CD4-positive, alpha-beta T cell treated with Interleukin-15 for 1 hour (primary cell): ENCODE measurements at places on chromosomes 7 and 10.

GRCh38 chr10:31761156-31761555 is 167.5 kb downstream of the ARHGAP12 start:
- DNase-seq, result no peak

DNA sequence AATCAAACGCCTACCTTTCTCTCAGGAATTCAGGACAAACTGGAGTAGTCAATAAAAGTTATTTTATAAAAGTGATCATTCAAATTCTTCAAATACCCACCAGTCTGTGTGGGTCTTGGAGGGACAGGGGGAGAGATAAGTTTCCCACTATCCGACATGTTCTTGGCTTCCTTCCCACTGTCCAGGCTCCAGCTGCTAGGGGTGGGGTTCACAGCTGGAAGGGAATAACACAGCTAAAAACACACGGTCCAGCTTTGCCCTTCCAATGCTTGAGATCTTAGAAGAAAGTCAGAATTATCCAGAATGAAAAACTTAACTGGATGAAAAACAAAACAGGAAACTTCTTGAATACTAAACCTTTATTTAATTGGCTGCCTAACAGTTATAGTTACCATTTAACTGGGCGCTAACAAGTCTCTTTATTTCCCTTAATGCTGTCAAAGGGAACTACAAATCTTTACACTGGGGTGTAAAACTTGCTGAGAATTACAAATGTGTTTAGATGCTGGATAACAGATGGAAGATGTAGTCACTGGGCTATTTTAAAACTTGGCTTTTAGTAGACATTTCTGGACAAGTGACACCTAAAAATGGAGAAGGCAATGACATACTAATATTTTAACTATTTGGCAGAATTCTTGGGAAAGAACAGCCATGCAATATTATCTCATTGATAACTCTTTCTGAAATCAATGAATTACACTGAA is 172.8 kb upstream of the IMMP2L start:
- no peak for DNase-seq

DNA sequence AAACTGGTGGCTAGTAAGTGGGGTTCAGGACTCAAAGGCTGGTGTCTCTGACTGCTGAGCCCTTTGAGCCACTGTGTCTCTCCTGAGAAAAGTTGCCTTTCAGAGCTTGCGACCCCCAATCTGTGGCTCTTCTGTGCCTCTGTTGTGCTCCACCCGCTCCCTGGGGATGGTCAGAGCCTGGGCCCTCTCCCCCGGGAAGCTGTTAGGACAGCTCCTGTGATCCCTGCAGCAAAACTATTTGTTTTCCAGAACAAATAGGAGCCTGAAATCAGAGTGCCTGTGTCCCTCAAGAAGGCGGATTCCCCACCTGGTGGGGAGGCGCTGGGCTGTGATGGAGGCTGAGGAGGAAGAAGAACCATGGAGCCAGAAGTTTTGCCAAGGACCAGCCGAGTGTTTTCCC is 56.4 kb upstream of the MXI1 start:
- DNase-seq, result no peak

GRCh38 chr7:132092106-132092505 is 484.2 kb downstream of the PLXNA4 start:
- no peak for DNase-seq

DNA sequence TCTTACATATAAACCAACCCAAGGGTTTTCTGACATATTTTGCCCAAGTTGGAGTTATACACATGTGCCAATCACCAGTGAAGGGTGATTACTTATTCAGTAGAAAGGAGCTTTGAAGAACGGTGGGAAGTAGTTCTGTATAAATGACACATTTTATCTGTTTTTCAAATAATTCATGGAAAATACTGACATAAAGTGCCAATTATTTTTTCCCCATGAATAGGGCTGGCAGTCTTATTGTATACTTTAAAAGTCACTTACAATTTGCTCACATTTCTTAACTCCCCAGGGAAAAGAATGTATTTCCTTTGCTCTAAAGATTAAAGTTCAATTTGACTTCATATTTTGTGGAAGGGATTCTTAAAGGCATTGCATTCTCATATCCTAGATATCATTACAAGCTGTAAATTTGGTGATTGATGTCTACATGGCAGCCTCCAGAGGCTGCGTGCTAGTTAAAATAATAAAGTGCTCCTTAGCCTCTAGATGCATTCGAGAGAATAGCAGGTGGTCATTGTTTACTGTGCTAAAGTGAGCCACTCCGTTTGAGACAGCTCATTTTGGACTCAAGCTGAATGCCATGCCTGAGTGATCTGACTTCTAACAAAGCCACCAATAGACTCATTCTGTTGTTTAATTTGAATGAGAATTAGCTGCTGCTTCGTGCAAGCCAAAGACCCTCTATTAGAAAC is 148.8 kb upstream of the NRP1 start:
- DNase-seq, result no peak

GRCh38 chr10:124739119-124739921 is 4.9 kb downstream of the FAM53B start:
- no peak for DNase-seq

- no peak for DNase-seq
These were observed 1588.8 kb downstream of the REEP3 start for GRCh38 chr10:65110009-65110408.

DNA sequence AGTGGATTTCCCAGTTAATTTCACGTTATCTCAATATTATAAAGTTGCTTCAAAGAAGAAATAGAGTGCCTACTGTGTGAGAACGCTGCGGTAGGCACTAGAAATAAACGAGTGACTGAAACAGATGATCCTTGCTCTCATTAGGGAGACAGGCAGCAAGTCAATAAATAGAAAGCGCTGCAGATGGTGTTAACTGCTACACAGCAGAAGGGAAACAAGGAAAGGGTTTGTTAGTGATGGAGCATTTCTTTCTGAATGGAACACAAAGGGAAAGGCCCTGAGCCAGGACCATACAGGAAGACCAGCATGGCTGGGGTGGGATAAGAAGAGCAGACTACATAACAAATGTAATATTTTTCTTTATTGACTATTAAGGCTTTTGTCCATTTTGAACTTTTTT is 235.2 kb downstream of the MALRD1 start:
- no peak for DNase-seq

- no peak for DNase-seq
These were observed 39.1 kb downstream of the CDK1 start for GRCh38 chr10:60817398-60817805.

- DNase-seq, result no peak
These were observed 649 bp downstream of the SCD start for GRCh38 chr10:100347568-100348195.
